Kidney epithelial cell (primary cell): ENCODE measurements at places on chromosomes 4 and X. TPM values are rescaled to one million over a fixed set of nuclear protein-coding genes. Genes with fewer than 3 reads are reported as not detected.

The EGF gene
- total RNA-seq, result 0.21 and 1.0 TPM in 2 replicates

The NR3C2 gene
- total RNA-seq, result 2.5 and 6.5 TPM in 2 replicates

The GAGE13 gene
- not detected in 2 replicates for total RNA-seq

The PCSK1N gene
- total RNA-seq, result 42.5 and 66.6 TPM in 2 replicates

The BTC gene
- 8.3 and 9.9 TPM in 2 replicates for total RNA-seq

The TCEAL2 gene
- total RNA-seq, result 3.8 and 5.5 TPM in 2 replicates

The SHROOM4 gene
- total RNA-seq, result 6.1 and 7.5 TPM in 2 replicates

The CBLL2 gene
- total RNA-seq, result not detected in 2 replicates

The PCDH18 gene
- total RNA-seq, result 0.41 and 1.2 TPM in 2 replicates

The GUCY2F gene
- total RNA-seq, result not detected in 2 replicates

The DCX gene
- not detected in 2 replicates for total RNA-seq

The NSG1 gene
- total RNA-seq, result 9.7 and 12.7 TPM in 2 replicates
